ENCODE measurements at places on chromosomes 7 and 10.

GRCh38 chr10:62433181-62433692 is 59.1 kb downstream of the ZNF365 start:
- DNase-seq = peak; percentile 5

GRCh38 chr10:29257106-29257783 is 31.6 kb upstream of the LYZL1 start:
- no peak for DNase-seq

DNA sequence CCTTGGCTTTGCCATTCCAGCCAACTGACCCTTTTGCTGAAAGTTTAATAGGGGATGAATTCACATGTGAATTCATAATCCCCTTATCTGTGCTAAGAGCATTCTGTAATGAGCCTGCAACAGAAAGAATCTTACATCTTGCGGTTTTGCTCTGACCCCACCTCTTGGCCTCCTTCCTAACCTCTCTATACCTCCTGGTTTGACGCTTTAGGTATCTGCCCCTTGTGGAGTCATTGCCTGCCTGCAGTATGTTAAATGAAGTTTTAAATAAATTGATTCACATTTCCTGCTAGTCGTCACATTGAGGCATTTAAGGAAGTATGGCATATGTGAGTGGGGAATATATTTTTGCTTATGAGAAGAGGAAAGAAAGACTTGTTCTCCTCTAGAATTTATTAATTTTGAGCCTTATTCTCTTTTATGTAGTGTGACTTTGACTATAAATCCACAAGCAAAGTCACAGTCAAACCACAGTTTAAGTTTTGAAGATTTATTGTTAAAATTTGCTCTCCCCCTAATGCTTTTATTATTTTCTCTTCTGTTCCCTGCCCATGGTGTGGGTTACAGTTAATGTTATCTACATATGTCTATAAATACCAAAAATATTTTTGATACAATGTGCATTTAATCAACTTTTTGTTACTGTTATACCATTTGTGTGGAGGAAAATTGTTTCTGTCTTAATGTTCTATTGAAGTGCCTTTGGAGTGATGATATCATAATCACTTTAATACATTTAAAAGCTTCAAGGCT is 60.9 kb downstream of the LRMDA start:
- DNase-seq = no peak

DNA sequence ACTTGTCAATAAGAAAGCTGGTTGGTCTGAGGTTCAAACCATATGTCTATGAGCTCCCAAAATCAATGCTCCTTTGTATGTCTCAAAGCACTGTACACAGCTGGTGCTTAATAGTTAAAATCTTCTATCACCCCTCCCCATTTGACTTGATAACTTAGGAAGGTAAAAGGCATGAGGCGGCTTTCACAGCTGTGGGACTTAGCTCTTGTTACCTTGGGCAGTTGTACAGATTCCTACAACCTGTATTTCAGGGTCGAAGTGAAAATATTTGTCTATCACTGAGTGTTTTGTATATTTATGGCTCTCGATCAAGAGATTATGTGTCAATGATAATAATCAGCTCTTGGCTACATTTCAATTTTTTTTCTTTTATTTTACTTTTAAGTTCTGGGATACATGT is 992 bp upstream of the KIFBP start:
- peak; percentile 9 for DNase-seq

DNA sequence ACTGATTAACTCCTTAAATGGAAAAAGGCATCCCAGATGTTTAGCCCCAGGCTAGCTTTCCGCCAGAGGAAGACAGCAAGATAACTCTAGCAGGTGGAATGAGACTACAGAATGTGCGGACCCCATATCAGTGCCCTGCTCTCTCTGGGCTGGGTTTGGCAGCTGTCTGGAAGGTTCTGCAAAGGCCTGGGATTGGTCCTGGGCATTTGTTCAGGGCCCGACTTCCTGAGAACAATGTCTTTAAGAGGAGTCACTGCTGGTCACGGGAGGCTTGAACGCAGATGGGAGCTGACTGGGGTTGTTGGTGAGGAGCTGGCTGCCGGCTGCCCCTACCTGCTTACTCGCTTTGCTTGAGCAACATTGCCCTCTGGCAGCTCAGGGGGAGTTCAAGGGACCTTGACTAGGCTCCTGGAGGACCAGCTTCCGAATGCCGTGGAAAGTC is 130.6 kb upstream of the BTBD16 start:
- DNase-seq = no peak

DNA sequence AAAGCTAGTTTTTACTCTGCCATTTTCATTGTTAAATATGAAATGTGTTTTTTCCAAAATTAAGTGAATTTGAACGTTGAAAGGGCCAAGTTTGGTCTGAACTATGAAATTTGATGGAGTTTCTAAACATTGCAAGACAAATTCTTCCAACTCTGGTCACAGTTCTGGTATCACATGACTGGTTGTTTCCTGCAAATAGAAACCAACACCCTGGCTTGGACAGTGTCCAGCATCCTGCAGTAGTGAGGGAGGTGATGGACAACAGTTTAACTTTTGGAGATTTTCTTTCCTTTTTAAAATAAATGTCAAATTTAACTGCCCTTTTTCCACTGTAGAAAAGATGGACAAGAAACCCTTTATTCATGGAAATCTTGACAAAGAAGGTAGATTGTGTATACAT is 54.8 kb upstream of the AGBL3 start:
- no peak for DNase-seq

DNA sequence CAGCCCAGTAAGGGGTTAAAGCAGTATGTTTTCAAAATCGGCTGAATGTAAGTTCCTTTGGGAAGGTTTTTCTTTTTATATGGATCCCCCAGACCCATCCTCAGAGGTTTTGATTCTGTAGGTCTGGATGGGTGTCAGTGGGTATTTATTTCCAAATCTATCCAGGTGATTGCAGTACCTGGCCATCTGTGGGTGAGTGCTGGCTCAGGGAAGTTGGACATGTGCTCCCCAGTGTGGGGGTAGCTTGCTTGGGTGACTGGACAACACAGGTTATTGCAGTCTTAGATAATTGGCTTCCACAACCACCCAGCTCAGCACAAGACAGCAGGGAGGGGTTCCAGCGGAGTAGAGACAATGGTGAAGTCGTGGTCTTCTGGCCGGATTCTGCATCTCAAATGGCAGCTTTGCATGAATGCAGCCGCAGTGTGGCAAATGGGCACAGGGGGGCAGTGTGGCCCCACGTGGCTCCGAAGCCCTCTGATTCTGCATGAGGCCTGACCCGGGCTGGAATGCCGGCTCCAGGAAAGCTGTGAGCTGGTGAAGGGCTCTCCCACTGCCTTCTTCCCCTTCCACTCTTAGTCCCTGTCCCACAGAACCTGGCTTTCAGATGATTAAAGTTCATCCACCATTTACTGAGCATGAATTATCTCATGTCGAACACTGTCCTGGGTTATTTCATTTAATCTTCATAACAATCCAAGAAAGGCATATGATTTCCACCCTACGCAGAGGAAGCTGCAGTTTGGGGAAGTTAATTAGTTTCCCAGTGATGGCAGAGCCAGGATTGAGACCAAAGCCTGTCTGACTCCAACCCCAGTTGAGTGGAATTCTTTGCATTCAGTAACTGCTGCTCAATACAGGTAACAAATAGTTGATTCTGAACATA is 64.5 kb upstream of the SYPL1 start:
- DNase-seq = peak; percentile 73

GRCh38 chr10:73485320-73485719 is 10.5 kb downstream of the PPP3CB start:
- no peak for DNase-seq

GRCh38 chr7:45189151-45189970 is 31.8 kb downstream of the RAMP3 start:
- no peak for DNase-seq

DNA sequence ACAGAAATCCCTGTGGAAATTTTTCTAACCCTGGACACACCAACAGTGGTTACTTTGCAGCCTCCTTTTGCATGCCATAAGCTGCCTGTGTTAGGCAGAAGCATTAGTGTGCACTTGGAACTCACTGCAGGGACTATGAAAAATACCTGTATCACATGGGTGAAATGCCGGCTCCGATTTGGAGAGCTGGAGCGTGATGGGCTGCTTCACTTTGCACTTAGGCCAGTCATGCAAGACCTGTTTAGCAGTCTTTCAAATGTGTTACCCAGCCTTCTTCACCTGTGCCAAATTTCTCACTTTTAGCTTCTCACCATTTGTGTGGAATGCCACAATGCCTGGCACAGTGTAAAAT is 11.3 kb downstream of the NCOA4 start:
- DNase-seq = no peak

DNA sequence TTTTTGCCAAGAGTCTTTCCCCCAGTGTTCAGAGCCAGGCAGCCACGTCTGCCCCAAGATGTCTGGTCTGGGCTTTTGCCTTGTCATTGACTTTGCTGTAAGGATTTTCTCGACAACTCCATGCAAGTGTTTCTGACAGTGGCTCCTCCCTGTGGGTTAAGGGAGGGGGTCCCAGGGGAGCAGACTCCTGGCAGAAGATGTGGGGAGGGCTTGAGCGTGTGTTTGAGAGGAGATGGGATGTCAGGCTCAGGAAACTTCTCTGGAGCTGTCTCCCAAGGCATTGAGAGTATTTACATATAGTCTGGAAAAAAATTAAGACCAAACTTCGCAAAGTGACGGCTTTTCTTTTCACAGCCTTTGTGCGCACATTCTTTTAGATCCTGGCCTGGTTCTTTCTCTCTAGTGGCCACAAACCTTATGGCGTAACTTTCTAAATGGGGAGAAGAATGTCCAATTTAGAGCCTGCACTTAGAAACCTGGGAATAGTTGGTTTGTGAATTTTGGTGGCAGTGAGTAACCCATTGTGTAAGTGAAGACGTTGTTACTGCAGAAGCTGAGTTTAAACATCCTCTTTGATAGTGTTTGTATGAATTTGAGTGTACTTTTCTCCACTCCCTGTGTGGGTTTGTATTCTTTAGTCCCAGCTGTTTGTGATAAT is 201.5 kb downstream of the LRMDA start:
- no peak for DNase-seq

GRCh38 chr10:113890769-113891168 is 36.3 kb downstream of the NHLRC2 start:
- DNase-seq = no peak

GRCh38 chr7:28592861-28593260 is 180.5 kb downstream of the CREB5 start:
- no peak for DNase-seq

DNA sequence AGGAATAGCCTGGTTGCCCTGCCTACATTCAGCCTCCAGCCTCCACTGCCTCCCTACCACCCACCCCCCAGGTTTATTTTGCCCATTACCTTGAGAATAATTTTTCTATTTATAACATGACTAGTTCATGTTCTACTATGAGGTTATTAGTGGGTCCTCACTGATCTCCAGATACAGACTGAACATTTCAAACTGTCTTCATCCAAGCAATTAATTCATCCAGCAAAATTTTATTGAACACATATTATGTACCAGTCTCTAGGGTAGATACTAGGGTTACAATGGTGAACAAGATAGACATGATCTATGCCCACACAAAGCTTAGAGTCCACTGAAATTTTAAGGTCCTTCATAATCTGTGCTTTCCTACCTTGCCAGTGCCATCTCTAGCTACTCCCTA is 51.6 kb upstream of the FHIP2A start:
- DNase-seq = no peak

DNA sequence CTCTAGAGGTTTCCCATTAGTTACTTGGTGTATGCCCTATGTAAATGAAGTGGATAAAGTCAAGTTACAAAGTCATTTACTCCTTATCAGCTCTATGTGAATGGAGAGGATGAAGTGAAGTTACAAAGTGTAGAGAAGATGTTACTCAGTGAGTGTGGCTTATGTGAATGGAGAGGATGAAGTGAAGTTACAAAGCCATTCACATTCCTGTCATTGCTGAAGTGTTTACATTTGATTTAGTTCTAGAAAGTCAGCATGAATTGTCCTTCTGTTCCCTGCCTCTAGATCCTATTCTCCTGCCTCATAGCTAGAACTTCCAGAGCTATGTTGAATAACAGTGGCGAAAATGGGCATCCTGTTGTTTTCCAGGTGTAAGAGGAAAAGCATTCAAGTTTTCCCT is 880.1 kb downstream of the DNAJB9 start:
- DNase-seq = no peak

- no peak for DNase-seq
These were observed 594.2 kb downstream of the KCNMA1 start for GRCh38 chr10:77043420-77043763.

DNA sequence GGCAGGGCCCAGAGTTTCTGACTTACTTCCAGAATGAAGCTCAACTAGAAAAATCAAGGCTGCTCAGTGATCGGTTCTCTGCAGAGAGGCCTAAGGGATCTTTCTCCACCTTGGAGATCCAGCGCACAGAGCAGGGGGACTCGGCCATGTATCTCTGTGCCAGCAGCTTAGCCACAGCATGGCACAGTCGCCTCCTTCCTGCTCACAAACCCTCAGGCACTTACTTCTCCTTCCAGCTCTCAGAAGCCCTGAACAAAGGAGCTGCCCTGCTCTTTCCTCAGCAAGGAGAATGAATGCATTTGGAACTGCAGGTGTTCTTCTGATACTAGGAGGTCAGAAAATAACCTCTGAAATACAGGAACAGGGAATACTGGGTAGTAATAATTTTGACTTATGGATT is 219.7 kb upstream of the PRSS1 start:
- no peak for DNase-seq

DNA sequence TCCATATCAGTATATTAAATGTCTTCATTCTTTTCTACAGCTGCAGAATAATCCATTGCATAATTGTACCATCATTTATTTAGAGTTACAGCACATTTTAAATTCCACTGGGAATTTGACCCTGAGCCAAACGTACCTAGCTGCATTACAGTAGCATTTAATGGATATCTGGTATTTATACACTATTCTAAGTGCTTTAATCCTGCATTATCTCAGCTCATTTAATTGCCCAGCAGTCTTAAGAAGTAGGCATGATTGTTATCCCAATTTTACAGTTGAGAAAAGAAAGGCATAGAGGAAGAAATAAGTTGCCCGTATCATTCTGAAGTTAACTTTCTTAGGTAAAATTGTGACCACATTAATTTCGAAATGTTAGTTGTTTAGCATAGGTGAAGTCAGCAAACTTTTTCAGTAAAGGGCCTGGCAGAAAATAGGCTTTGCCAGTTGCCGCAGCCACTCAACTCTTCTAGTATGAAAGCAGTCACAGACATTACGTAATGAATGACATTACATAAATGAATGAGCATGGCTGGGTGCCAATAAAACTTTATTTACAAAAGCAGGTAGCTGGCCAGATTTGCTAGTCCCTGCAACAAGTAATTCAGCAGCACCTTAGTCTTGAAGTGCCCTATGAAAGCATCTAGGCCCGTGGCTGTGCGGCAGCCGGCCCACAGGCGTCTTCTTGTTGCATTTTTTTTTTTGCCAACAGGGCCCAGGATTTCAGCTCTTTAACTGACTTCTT is 30.0 kb downstream of the GUSB start:
- DNase-seq = no peak

DNA sequence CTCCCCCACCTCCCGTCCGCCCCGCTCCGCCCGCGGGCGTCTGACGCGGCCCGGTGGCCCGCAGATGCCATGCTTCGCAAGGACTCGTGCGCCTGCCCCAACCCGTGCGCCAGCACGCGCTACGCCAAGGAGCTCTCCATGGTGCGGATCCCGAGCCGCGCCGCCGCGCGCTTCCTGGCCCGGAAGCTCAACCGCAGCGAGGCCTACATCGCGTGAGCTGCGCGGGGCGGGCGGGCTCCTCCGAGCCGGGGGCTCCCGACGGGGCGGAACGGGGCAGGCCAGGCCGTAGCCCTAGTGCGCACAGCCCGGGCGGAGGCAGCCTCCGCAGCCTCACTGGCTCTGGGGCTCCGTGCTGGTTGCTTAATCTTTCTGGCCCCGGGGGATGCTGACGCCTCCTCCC is 2.8 kb downstream of the ASIC3 start:
- DNase-seq = no peak

GRCh38 chr7:101594790-101595189 is 34.3 kb downstream of the MYL10 start:
- DNase-seq = no peak
